H4 (cell line): ENCODE measurements at places on chromosomes 16 and 17. TPM values are rescaled to one million over a fixed set of nuclear protein-coding genes. Genes with fewer than 3 reads are reported as not detected.

Gene ARHGDIG
- not detected in 2 replicates for total RNA-seq

Gene PLLP
- total RNA-seq, result 0.17 TPM in 1 of 2 replicates, not detected in the other

GRCh38 chr16:26442321-26442720 lies 624.4 kb upstream of the C16orf82 start:
- DNase-seq, result no peak

GRCh38 chr17:57481910-57482391 lies 225.6 kb downstream of the MSI2 start:
- DNase-seq, result peak; percentile 88

GRCh38 chr17:32348483-32348800 lies 1.5 kb upstream of the ZNF207 start:
- DNase-seq, result no peak

GRCh38 chr17:74522381-74523105 lies 8.7 kb downstream of the CD300LB start:
- no peak for DNase-seq

DNA sequence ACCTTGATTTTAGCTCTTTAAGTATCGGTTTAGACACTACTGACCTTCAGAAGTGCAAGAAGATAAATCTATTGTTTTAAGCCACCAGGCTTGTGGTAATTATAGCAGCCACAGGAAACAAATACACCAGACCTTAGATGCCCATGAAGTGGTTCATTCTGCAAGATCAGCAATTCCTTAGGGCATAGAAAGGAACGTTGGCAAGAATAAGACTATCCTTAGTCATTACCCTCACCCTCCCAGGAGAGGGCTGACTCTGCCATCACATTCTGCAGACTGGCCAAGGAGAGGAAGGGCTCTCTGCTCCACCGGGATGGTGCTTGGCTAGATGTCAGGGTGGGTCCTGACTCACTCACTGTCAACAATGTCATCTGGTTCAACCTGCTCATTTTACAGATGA lies 14.1 kb upstream of the NDEL1 start:
- peak; percentile 30 for DNase-seq
